ENCODE measurements at places on chromosomes 12 and 14.

DNA sequence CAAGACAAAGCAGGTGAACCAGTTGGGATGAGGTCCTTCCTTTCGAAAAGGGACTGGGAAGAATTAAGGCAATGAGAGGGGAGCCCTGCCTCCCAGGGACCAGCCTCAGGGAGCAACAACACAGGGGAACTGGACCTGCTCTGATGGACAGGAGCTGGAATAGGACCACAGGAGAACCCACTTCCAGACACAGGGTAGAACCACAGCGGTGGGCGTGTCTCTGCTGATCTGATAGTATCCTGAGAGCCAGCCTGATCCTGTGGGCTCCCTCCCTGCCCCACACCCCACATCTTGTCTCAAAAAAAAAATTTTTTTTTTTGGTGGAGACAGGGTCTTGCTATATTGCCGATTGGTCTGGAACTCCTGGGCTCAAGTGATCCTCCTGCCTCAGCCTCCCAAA, 13.6 kb upstream of the PLEK2 start:
- no peak for DNase-seq

DNA sequence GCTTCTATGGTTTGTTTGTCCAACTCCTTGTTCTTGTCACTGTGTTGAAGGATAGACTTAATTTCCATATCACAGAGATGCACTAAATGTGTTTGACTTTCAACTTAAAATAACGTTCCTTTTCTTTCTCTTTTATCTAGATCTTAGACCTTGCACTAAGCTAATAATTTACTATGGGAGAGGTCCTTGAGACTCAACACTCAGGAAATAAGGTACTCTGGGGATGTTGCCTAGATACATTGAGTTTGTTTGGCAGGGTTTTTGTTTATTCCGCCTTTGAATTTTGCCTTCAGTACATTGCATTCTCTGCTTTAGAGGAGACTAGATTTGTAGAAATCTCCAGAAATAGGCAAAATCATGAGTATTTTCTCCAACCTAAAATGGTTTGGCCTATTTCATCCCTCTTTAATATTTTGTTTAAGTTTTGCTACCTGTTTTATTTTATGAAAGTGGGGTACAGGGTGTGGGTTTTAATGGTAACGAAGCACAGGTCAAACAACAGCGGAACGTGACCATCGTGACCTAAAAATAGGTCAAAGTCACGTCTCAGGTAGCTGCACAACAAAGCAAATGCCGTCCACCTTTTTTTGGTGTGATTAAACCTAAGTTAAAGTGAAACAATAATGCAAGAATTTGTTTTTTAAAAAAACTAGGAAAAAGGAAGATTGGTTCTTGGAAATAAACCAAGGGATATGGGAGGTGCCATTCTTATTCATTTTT, 115.3 kb upstream of the CPSF6 start:
- no peak for DNase-seq

DNA sequence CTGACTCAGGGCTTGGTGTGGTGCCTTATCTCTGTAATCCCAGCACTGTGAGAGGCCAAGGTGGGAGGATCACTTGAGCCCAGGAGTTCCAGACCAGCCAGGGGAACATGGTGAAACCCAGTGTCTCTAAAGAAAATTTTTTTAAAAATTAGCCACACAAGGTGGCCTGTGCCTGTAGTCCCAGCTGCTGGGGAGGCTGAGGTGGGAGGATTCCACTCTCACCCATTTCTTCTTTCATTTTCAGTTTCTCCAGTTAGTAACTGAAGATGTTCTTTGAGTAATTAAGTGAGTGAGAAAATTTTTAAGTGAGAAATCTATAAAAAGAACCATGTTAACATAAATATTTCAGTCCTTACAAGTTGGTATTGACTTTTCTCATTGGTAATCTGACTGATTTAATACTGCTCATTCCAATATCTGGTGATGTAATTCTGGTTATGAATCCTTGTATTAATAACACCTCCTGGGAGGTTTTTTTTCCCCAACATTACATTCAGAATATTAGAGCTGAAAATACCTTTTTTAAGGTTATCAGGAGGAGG, 6.1 kb downstream of the METTL3 start:
- no peak for DNase-seq

DNA sequence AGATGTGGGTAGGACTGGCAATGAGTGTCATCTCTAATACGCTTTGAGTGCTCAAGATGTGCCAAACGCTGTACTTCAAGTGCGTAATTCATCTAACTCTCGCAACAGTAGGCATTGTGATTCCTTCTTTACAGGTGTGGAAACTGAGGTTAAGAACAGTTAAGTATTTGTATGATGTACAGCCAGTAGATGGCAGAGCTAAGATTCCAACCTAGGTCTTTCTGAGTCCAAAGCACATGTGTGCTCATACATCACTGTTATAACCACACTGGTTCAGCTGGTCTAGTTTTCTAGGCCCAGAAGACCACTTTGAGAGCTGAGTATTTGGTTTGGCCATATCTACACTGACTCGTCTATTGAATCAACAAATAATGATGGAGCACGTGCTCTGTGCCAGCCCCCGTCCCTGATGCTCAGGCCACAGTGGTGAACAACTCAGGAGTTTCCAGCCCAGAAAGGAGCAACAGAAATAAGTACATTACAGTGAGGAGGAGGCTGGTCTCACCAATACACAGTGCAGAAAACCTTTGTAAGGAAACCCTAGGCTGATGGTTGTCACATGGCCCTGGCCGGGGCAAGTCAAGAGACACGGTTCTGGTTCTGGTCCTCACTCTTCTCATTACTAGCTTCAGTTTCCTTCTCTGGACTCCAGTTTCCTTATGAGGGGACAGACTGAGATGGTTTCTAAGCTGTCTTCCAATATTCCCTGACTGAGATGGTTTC, 69.3 kb upstream of the SCN8A start:
- no peak for DNase-seq

DNA sequence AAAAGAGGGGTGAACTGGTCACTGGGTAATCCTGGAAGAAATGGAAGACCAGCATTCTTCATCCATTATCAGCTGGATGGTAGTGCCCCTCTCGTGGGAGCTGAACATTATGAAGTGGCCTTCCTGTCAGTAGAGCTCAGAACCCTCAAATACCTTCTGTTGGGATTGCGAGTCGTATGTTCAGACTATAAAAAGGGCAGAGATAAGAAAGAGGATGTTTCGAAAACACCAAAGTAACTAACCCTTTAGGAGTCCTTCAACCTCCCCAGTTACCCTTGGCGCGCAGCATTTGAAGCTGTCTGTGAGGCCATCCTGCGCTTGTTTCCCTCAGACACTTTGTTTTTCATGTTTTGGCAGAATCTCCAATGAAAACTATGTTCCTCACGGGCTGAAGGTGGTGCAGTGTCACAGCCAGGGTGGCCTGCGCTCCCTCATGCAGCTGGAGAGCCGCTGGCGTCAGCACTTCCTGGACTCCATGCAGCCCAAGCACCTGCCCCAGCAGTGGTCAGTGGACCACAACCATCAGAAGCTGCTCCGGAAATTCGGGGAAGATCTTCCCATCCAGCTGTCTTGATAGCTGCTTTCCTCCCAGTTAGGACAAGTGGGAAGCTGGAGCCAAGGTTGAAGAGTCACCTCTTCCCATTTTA, 19.3 kb upstream of the GALNT16 start:
- DNase-seq, result no peak

GRCh38 chr12:124771462-124772288, 92.0 kb downstream of the SCARB1 start:
- DNase-seq, result peak; percentile 39

DNA sequence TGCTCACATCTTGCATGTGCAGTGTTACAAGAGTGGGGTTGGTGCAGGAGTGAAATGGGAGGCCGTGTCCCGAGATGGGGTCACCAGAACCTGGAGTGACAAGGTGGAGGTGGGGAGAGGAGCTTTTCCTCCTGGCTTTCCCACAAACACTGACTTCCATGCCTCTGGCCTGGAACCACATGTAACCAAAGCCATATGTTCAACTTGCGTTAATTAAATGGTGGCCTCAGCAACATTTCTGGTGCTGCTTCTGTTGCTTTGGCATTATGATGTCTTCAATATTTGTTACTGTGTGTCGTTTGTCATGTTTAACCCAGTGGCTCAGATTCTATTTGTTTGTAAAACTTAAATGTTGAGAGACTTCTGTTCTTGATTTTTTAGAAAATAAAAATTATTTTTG, 110.2 kb downstream of the VCPKMT start:
- no peak for DNase-seq

DNA sequence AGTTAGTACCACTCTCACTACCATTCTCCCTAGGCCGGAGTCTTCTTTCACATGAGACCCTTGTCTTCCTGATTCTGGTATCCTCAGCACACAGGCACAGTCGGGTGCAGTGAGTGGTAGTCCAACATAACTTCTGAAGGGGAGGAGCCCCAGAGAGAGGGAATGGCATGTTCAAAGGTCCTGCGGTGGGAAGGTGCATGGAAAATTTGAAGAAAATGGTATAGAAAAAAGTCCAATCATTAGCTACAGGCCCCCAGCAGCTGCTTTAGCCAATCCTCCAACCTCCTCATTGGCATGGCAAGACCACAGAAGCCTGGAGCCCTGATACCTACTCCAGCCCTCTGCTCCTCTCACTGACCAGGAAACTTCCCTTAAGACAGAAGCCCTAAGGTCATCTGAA, 96.6 kb downstream of the ZFP36L1 start:
- no peak for DNase-seq

- DNase-seq, result no peak
Observed at GRCh38 chr12:100652488-100652887, 79.0 kb downstream of the GAS2L3 start.

GRCh38 chr12:47772738-47773061, 338 bp upstream of the SLC48A1 start:
- DNase-seq, result no peak

GRCh38 chr12:100151769-100152168, 9.1 kb upstream of the BLTP3B start:
- no peak for DNase-seq

GRCh38 chr12:69898236-69898635, 73.2 kb downstream of the MYRFL start:
- no peak for DNase-seq

DNA sequence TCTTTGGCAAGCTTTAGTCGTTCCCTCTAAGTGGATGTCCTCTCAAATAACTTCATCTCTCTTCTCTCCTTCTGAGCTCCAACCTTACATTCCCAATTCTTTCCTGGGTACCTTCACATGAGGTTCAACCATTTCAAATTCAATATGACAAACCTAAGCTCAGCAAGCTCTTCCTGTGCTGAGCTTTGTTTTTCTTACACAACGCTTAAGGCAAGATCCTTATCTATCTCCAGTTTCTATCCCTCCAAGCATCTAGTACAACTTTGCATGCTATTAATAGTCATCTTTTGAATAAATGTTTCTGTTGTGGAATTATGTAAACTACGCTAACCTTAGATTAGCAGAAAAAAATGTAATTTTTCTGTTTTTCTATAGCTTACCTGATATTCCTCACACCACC, 63.7 kb upstream of the IFNG-AS1 start:
- no peak for DNase-seq

DNA sequence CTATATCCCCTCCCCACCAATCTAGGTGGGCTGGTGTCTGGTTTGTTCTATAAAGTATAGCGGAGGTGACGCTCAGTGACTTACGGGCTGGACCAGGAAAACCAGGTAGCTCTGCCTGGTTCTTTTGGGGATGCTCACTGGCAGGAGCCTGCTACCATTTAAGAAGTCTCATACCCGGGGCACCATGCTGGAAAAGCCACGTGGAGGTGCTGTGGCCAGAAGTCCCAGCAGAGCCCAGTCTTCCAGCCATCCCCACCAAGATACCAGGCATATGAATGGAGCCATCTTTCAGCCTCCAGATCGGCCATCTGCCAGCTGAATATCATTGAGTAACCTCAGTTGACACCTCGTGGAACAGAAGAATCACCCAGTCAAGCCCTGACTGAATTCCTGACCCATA, 87.2 kb downstream of the AACS start:
- no peak for DNase-seq

DNA sequence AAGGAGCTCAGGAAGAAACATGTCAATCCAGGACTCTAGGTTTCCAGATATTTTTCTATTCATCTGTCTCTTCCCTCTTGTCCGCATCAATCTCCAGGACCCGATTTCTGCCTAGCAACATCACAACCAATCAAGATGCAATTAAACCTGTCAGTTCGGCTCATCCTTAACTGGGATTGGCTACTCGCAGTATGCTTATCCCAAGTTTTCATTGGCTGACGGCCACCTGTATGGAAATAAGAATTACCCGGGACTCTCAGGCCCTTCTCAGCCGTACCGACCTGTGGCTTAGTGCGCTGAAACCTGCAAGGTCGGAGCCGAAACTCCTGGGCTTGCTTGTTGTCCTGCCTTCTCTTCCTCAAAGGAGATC, 20.4 kb upstream of the ATP5MC2 start:
- DNase-seq, result peak; percentile 95

- peak; percentile 85 for DNase-seq
Observed at GRCh38 chr12:31682136-31682962, 22.9 kb downstream of the ETFBKMT start.

- DNase-seq, result no peak
Observed at GRCh38 chr12:12127304-12127703, 56.6 kb downstream of the BCL2L14 start.

GRCh38 chr12:132837693-132838409, 9.2 kb upstream of the GOLGA3 start:
- DNase-seq, result no peak

GRCh38 chr12:107732365-107732764, 28.6 kb downstream of the PRDM4 start:
- no peak for DNase-seq

DNA sequence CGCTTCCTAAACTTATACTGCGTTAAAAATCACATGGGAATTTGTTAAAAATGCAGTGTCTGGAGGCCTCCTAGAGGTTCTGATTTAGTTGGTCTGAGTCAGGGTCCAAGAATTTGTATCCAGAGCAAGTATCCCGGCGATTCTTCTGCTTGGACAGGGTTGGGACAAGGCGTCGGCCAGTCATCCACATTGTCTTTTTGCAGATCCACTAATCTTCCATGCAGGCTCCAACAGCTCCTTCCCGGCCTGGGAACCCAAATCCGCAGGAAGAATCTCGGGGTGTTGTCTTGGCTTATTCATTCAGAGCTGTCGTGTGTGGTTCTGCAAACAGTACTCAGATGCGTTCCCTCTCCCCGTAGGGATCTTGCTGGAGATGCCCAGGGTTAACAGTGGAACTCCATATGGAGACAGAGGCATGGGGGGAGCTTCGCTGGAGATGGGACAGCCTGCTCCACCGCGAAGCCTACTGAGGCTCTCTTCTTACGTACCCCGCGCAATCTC, 25.3 kb downstream of the GPRC5D start:
- DNase-seq, result no peak

DNA sequence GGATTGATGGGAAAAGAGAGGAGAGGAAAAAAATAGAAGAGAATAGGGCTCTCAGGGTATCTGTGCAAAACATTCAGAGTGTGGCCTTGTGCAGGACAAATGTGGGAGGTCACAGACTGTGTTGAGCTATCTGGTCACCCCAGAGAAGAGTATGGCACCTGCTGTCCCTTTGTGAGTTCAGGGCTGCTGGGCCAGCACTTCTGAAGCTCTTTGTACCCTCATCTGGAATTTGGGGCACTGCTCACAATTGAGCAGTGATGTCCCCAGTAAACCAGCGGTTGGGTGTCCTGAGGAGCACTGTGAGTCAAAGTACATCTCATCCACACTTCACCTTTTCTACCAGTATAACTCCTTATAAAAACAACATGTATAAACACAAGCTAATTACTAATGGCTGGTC, 2.6 kb upstream of the KRT81 start:
- no peak for DNase-seq
